ENCODE measurements at places on chromosomes 12 and 14.

DNA sequence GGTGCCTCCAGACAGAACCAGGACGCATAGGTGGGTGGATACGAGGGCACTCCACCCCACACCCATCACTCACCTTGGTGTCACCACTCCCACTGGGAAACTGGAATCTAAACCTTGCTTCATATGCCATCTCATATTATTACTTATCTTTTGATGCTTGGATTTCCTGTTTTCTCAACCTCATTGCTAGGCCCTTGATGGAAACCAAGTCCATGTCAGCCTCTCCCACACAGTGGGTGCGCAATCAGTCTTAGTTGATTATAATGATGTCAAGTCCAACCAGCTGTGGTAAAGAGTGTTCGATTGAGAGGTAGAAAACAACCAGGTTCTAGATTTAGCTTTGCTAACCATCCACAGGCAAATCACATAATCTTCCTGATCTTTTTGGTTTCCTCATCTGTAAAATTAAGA is 584 bp upstream of the DDHD1 start:
- DNase-seq = no peak

- no peak for DNase-seq
Observed at GRCh38 chr12:40382217-40382616, 157.4 kb downstream of the LRRK2 start.

DNA sequence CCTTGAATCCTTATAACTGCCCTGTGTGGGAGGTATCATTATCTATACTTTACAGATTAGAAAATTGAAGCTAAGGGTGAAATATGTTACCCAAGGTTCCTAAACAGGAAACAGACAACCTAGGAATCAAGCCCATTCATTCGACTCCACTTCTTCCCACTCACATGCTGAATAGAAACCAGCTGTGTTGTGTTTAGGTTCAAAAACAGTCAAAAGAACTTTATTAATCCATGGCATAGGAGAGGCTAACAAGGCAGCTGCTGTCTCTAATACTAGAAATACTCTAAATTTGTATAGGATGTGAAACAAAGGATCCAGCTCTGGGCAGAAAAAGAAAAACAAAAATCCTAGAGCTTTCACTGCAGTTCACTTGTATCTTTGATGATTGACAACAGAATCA is 9.9 kb downstream of the AMDHD1 start:
- DNase-seq = no peak

- peak; percentile 73 for DNase-seq
Observed at GRCh38 chr12:25830456-25830855, 128.0 kb upstream of the RASSF8 start.

DNA sequence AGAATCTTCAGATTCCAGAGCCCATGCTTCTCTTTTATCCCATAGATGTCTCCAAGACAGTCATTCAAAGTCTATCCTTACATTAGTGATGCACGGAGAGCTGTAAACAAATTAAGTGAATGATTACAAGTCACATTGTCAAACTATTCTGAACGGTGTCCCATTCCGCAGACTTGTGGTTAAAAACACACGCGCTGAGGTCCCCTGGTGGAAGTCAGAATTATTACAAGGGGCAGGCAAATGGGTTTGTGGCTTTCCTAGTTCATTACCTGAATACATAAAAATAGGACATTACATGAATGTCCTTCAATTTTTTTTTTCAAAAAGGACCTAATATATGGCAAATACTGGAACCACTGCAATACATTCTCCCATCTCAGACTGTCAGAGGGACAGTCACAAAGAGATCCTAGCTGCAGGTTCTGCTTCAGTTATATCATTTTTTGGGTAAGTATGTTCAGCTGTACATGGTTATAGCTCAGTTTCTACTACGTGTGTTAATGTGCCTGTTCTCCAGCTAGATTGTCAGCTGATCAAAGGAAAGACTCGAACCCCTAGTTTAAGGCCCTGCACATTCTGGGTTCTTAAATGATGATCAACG is 53.1 kb upstream of the STON2 start:
- DNase-seq = peak; percentile 80

- DNase-seq = no peak
Observed at GRCh38 chr12:123931686-123932321, 40.8 kb downstream of the CCDC92 start.

Measured in adipocyte (in vitro differentiated cells).